Activated B cell treated with CpG ODN at 0.5 μM for 24 hours (primary cell): ENCODE measurements at places on chromosomes 7 and 10. TPM values are rescaled to one million over a fixed set of nuclear protein-coding genes. Genes with fewer than 3 reads are reported as not detected.

WDFY4 gene
- total RNA-seq = 480 and 488 TPM in 2 replicates

TMEM229A gene
- not detected in 2 replicates for total RNA-seq

CPA5 gene
- total RNA-seq = not detected in 2 replicates

KIAA1549 gene
- 0.42 and 0.46 TPM in 2 replicates for total RNA-seq

PLAC9 gene
- total RNA-seq = not detected in 2 replicates

CHN2 gene
- total RNA-seq = 1.1 and 1.8 TPM in 2 replicates

ODAD2 gene
- not detected in 2 replicates for total RNA-seq

PIP gene
- total RNA-seq = not detected in 2 replicates

HGF gene
- total RNA-seq = not detected in 2 replicates

BTAF1 gene
- 63.4 and 74.7 TPM in 2 replicates for total RNA-seq

CUZD1 gene
- total RNA-seq = 2.2 and 2.5 TPM in 2 replicates

GRCh38 chr7:37354656-37355131 lies 94.0 kb downstream of the ELMO1 start:
- no peak for DNase-seq

DNA sequence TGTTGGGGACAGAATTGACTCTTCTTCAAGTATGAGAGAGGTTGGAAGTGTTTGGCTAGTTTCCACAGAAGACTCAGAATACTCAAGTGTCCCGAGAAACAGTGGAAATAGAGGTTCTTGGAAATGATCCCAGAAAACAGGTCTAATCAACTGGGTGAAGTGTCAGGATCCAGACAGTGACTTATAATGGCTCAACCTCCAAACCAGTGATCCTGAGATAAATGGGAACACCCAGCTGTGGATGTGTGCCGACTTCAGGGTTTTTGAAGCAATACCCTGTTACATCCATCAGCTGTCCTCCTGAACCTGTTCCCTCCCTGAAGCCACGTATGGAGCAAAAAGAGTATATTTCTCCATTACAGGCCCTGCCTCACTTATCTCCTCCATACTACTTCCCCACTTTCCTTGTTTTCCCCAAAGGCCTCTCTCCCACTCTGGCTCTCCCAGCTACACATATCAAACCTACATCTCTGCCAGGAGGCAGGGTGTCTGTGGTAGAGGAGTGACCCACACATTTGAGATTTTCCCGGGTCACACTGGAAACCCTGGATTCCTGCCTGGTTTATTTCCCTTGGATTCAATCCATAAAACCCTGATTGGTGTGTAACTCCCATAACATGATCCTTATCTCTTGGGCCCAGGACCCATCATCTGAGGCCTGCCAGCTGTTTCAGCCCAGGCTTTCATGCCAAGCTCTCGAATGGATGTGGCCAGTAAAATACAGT lies 17.6 kb upstream of the ELOVL3 start:
- no peak for DNase-seq

DNA sequence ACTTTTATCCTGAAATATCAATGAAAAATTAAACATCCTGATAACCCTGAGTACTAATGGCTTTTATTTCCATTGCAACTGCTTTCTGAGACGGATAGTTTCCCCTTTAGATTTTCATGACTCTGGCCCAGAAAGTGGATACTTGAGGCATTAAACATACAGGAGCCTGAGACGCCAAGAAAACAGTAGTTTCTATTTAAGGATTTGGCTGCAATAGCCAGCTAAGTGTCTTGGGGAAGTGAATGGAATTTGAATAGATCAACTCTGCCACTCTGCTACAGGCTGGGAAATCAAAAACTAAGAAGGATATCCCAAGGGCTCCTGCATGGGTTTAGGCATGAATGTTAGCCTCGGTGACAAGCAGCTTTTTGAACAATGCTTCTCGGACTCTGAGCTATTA lies 24.7 kb upstream of the GPAM start:
- DNase-seq = no peak

- no peak for DNase-seq
Measured at GRCh38 chr10:62424026-62424425, 49.9 kb downstream of the ZNF365 start.

GRCh38 chr10:50600831-50601477 lies 22.8 kb downstream of the SGMS1 start:
- no peak for DNase-seq

DNA sequence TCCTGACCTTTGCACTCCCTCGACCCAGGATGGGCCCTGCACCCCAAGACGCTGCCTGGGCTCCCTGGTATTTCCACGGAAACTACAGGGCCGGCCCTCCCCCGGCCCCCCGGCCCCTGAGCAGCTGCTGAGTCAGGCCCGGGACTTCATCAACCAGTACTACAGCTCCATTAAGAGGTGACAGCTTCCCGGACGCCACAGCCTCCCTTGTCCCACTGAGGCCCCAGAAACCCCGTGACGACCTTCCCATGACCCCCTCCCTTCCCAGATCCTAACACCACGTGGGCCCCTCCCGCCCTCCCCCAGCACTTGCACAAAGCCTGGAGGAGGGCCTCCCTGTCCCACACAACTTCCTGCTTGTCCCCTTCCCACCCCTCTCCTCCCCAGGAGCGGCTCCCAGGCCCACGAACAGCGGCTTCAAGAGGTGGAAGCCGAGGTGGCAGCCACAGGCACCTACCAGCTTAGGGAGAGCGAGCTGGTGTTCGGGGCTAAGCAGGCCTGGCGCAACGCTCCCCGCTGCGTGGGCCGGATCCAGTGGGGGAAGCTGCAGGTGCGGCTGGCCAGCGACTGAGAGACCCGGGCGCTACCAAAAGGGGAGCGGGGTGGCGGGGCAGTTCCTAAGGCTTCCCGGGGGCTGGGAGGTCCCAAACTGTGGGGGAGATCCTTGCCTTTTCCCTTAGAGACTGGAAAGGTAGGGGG lies 5.7 kb downstream of the NOS3 start:
- DNase-seq = no peak

DNA sequence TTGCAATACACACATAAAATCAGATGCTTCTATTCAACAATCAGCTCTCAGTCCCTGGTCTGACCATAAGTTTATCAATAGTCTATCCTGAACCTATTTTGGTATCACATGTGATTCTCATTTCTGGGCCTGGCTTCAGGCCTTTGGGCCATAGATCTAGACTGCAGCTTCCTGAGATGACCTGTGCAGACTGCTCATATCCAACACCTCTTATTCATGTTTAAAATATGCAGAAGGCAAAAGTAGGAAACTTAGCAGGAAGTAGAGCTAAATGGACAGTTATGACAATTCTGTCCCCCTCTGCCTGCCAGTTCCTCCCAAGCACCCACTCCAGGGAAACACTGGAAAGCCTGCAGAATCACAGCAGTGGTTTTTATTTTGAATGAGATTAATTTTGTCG lies 53.3 kb downstream of the C7orf25 start:
- DNase-seq = no peak

- DNase-seq = no peak
Measured at GRCh38 chr10:45602082-45602730, 70.4 kb downstream of the ZFAND4 start.

DNA sequence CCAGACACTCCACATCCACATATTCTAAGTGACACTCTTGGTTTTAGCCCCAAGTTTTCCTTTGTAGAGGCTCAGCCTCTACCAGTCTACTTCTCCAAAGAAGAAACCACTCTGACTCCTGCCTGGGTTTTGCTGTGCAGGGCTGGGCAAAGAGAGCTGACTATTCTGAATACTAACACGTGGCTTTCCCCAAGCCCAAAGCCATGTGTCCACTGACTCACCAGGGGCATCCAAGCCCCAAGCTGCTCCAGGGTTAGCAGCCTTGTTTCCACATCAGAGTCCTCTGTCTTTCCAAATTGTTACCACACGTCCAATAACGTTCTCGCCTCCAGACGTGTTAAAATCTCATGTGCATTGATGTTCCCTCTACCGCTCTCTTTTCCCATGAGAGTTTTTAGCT lies 8.7 kb downstream of the GALNTL5 start:
- DNase-seq = no peak

GRCh38 chr7:121395961-121396757 lies at the start of gene FAM3C:
Gene FAM3C, minus strand, starts transcription at chr7:121396308. Its CDS starts 13,339 bp downstream, at chr7:121382969.
- peak; percentile 96 for DNase-seq

DNA sequence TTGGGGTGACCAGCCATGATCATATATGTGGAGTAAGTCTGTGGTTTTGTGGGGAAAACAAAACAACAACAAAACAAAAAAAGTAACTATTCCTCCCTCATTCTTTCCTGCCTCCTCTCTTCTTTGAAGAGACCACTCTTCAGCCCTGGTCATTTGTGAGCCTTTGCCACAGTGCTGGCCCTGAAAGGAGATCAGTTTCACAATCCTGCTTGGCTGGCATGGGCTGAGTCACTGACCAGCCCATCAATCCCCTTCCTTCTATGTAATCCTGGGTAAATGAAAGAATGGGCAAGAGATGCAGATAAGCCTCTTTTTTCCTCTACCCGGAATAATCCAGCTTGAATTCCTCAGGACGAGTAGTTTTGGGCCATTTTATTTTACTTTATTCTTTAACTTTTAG lies 13.6 kb downstream of the CSTF2T start:
- DNase-seq = no peak

- DNase-seq = no peak
Measured at GRCh38 chr10:83023662-83024061, 1115.6 kb upstream of the GHITM start.

DNA sequence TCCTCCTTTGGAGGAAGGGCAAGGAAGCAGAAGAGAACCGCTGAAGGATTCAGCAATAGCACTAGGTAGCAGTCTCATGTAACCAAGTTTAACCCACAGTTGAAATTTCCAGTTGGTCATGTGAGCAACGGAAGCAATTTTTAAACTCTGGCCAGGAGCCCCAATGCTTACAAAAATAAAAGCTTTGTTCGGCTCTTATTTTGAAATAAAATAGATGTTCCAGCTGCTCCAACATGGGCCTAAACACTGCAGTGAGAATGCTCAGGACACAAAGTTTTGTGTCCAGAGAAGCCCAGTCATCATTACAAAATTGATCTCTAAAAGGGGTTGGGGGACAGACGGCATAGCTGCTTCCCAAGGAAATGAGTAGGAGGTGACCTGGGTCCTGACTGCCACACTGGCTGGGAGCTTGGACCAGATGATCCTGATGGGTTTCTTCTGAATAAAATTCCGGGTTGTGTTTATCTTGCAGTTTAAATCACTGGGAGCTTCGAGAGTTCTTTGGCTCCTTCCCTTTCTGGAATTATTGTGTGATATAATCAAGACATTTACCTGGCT lies 452 bp upstream of the TMEM140 start:
- no peak for DNase-seq

- DNase-seq = no peak
Measured at GRCh38 chr7:125559921-125560320, 630.3 kb upstream of the POT1 start.

- DNase-seq = no peak
Measured at GRCh38 chr7:32048970-32049491, 21.2 kb downstream of the PDE1C start.

DNA sequence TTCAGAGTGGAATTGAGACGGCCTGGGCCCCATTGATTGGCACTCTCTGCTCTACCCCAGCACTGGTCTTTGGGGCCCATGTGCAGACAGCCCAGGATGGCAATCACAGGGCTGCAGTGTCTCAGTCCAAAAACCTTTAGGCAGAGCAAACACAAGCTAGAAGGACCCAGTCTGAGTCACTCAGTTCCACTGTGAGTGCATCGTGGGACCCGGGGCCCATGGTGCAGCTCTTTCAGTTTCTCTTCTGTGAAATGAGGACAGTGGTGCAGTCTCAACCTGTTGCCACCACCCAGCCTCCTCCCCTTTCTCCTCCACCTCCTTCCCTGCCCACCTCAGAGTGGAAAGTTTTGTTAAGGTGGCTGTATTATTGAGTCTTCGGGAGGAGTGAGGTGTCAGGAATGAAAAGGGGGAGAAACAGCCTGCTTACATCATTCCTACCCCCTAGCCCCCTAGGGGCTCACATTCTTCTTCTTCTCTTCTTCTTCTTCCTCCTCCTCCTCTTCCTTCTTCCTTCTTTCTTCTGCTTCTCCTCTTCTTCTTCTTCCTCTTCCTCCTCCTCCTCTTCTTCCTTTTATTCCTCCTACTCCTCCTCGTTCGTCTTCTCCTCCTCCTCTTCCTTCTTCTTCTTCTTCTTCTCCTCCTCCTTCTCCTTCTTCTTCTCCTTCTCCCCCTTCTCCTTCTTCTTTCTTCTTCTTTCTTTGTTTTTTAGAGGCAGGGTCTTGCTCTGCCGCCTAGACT lies 19.5 kb upstream of the CARD11 start:
- peak; percentile 25 for DNase-seq

- DNase-seq = no peak
Measured at GRCh38 chr10:116699471-116700150, 42.8 kb downstream of the HSPA12A start.

GRCh38 chr10:61688551-61689308 lies 26.0 kb downstream of the CABCOCO1 start:
- no peak for DNase-seq

- no peak for DNase-seq
Measured at GRCh38 chr10:131975003-131975402, 6.7 kb downstream of the BNIP3 start.

DNA sequence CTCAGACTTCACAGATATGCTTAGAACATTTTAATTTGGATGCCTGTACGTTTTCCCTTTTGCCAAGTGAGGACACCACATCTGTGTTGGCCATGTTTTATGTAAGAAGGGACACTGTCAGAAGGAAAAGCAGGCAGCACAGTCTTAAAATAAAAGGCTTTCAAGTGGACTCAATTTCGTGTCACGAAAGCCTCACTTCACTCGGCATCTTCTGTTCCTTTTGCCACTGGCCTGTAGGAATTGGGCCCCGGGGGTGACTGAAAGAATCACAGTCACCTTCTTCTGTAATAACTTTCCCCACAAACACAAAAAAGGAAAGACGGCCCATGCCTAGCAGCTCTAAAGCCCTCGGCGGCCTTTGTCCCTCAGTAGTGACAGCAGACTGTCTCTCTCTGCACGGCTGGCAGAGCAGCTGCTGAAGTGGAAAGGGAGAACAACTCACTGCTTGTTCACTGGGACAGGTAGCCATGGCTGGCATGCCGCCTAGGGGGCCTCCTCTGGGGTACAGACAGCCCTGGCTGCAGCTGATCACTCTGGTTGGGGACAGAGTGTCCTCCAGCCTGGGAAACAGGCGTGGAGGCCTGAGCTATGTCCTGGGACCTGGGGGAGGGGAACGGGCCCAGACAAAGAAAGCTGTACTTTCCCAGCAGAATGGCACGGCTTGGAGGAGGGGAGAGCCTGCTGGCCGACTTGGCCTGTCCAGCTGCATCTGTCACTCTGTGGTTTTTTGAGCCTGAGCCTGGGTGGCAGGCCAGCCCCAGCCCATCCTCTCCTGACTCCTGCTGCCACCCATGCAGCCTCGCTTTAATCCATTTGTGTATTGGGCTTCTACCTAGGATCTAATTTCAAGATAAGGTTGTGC lies 4.4 kb downstream of the RASSF4 start:
- DNase-seq = no peak

DNA sequence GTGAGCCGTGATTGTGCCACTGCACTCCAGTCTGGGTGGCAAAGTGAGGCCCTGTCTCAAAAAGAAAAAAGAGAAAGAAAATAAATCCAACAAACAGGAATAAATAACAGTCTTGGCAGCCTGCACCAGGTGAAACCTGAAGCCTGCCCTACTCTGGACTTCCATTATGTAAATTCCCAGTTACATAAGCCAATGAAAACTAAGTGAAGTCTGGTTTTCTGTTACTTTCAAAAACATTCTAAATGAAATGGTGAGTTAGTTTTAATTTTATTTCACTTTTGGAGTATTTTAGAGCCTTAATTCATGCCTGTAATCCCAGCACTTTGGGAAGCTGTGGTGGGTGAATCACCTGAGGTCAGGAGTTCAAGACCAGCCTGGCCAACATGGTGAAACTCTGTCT lies 22.5 kb upstream of the HIBADH start:
- no peak for DNase-seq
